ENCODE measurements at places on chromosomes 1 and 21. TPM values are rescaled to one million over a fixed set of nuclear protein-coding genes. Genes with fewer than 3 reads are reported as not detected.

LCE2A gene
- not detected for total RNA-seq

CHODL gene
- 0.16 TPM for total RNA-seq

ARHGEF16 gene
- total RNA-seq, result not detected

UBAP2L gene
- total RNA-seq, result 137 TPM

ST6GALNAC3 gene
- total RNA-seq, result 1.9 TPM

PYCR2 gene
- 55.5 TPM for total RNA-seq

MPL gene
- total RNA-seq, result not detected

SGIP1 gene
- total RNA-seq, result 50.0 TPM

RPTN gene
- not detected for total RNA-seq

IL12RB2 gene
- not detected for total RNA-seq

AADACL4 gene
- not detected for total RNA-seq

KCNN3 gene
- total RNA-seq, result not detected

Data from hair follicle dermal papilla cell (primary cell).